C1 segment of cervical spinal cord (tissue), 14 donors: ENCODE measurements at places on chromosomes 7 and 10.

DNA sequence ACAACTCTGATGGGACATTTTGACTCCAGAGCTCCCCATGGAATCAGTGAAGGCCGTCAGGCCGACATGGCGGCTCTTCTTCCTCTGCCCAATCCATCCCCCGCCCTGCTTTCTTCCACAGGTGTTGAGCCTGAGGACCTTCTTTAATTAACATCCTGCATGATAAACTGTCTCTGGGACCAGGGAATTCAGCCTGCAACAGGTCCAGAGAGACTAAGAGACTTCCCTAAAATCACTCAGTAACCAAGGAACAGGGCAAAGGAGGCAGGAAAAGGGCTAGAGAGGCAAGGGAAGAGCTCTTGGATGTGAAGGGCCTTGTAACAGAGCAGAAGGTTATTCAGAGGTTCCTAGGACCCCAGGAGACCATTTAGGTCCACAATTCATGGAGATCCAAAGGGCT is 6.0 kb upstream of the PDLIM1 start:
- no peak for DNase-seq

DNA sequence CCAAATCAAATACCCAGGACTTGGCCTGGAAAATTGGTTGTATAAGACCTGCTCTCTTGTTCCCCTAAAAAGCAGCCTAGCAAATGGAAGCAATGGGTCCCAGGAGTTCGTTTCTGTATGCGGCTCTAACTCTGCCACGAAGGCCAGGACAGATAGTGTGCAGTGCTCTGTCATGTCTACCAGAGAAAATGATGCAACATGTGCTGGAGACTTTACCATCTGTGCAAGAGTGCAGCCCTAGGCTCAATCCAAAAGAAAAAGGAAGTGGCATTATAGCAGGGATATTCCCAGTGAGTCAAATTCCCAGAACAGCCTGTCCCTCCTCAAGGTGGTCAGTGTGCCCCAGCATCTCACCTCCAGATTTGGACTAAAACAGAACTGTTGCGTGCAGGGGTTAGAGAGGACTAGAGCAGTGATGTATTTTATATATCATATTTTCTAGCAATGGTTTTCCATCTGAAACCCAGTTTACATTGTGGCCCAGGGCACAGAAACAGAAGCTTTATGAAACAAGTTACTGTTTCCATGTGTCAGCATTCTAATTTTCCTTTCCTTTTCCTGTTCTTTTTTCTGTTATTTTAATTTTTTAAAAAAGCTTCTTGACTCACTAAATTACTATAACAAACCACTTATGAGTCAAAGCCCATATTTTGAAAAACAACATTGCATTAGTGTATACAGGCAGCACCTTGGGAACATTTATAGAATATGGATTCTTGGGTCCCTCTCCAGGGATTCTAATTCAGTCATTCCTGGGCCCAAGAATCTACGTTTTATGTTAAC is 311.2 kb downstream of the RNLS start:
- DNase-seq, result no peak

DNA sequence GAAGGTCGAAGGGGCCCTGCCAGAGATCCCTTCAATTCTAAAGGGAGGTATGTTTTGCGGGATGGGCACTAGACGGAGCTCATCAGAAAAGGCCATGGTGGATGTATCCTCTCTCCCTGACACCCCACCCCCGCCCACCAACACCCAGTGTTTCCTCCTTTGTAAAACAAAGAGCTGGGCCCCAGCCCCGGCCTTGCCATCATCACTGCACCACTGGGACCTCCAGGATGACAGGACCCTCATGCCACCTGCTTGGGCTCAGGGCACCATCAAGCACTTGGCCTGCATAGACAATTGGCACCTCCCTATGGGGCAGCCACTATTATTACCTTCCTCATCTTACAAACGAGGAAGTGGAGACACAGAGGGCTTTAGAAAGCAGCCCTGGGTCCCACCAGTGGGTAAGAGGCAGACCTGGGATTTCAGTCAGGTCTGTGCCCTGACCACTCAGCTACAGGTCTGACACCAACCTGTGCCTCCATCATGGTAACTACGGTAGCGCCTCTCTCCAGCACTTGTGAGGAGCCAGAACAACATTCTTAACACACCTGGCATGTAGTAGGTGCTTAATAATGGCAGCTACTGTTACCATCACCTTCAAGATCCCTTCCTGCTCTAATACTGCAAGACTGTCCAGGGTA is 2.0 kb downstream of the CALML3 start:
- DNase-seq, result no peak

GRCh38 chr10:21519397-21519933 is 6.0 kb downstream of the SKIDA1 start:
- no peak for DNase-seq
